Sciatic nerve (tissue), 2 donors: ENCODE measurements at places on chromosomes 16 and 17. TPM values are rescaled to one million over a fixed set of nuclear protein-coding genes. Genes with fewer than 3 reads are reported as not detected.

KIF2B gene
- total RNA-seq, result not detected

SLFN12L gene
- 6.0 TPM for total RNA-seq

GRCh38 chr17:53941231-53941630, 118.5 kb downstream of the KIF2B start:
- DNase-seq, result no peak

DNA sequence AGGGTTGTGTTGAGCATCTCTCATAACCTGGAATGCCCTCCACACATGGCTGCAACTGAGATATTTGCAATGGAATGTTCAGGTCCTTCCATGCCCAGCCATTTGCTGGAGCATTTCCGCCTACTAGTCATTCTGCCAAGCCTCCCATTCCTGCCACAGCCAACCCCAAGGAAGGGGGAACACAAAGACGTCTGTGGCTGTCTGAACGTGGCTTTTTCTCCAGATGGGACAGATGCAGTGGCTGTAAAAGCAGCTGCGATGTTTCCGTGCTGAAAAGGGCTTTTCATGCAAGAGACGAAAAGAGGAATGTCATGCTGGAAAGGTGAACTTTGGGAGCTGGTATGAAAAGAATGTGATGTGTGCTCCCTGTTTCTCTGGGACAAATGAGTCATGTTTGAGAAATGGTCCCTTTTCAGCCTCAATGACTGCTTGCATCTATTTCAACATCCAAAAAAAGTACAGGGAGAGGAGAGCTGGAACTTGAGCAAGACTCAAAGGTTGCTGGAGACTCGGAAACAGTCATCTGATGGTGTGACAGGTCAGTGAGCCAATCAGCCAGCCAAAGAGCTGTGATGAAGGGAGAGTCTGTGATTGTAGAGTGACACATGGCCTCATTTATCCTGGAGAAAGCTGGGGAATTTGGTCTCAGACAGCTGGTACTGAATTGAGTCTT, 208.9 kb downstream of the SHISA9 start:
- DNase-seq, result no peak

TBC1D3C gene
- total RNA-seq, result not detected

DPEP1 gene
- not detected for total RNA-seq

ODF4 gene
- not detected for total RNA-seq

PLEKHG4 gene
- total RNA-seq, result 15.0 TPM
